ENCODE measurements at places on chromosomes 11 and 22.

DNA sequence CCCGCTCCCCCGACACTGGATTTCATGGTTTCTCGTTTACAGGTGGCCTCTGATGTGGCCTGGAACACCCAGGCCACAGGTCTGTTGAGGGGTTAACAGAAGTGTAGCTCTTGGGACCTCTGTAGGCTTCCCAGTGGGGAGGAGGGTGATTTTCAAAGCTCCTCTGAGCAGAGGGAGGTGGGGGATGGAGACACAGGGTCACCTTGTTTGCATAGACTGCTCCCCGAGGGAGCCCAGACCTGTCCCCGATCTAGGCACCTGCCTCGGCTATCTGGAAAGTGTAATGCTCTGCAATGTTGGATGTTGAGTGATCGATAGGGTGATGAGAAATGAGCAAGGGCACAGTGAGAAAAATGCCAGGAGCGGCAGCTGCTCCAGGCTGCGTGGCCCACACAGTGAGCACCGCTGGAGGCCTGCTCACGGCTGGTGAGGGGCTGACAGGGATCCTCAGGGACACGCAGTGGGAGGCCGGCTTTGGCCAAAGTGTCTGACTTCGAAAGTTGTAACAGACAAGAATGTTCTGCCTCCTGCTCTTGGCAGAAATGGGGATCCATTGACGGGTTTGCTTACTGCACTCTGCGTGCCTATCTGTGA lies 594.1 kb downstream of the BRD1 start:
- DNase-seq, result no peak

DNA sequence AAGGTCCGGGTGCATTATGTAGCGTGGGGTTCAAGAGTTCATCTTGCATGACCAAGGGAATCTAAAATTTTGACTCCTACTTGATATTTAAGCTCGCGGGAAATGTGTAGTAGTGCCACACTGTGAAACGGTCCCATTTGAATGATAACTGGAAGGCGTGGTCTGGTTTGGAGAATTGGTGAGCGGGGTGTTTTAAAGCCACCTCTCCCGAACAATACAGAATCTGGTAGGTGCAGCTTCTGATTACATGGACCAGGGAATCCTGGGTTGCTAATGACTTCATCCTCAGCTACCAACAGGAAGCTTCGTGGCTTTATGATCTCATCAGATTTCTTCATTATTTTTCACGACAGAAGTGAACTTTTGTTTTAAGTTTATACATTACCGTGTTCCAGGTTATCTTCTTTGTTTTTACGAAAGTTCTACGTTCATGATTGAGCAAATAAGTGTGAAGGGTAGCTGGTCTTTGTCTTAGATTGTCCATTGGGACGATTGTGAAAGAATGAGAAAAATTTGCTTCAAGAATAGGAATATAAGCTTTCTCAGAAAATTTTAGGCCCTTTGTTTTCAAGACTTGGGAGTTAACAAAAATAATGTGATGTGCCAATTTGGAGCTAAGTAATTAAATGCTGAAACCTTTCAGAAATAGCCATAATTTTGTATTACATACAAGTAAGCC lies 1.7 kb downstream of the QSER1 start:
- peak; percentile 90 for DNase-seq

DNA sequence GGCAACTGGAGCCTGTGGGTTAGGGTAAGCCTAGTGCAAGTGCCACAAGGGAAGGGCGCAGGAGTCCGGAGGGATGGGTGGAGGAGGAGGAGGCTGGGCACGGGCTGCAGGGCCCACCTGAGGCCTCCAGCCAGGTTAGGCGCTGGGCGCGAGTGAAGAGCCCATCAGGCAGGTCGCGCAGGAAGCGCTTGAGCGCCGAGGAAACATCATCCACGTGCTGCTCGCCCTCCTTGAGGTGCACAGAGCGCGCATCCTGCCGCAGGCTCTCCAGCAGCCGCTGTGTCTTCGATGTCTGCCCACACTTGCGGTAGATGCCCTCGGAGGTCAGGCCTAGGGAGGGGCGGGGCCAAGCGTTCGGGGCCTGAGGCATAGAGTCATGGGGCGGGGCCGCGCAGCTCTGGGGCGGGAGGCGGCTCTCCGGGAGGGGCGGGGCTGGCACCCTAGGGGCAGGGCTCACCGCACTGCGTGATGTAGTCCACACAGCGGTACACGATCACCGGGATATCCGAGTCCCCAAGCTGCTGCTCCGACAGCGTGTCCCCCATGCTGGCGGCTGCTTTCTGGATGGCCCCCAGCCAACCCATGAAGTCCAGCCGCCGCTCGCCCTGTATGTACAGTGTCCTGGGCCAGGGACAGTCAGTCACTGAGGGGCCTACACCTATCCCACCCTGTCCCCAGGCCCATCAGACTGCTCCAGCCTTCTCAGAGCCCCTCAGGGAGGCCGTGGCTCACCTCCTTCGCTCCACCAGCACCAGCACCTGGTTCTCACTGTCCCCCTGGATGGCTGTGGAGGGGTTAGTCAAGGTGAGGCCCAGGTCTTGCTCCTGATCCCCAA lies 22.9 kb upstream of the PDE2A start:
- DNase-seq, result peak; percentile 50

DNA sequence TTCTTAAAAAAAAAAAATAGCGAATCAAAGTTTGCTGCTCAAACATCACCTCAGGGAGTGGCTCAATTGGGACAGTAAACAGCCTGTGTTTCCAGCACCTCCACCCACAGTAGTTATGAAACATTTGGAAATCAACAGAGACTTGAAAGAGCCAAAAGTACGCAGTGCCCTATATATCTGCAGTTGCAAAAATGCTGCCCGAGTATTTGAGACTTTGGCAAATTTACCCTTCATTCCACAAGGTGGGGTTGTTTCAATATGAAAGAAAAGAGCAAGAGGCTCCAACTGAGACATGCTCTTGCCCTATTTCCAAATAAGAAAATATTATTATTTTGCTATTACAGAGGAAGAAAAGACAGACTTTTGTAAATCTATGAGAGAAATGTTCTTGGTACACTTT lies 851.1 kb upstream of the RAG2 start:
- peak; percentile 67 for DNase-seq

- no peak for DNase-seq
These were observed 34.1 kb downstream of the OTOG start for GRCh38 chr11:17581036-17581731.

DNA sequence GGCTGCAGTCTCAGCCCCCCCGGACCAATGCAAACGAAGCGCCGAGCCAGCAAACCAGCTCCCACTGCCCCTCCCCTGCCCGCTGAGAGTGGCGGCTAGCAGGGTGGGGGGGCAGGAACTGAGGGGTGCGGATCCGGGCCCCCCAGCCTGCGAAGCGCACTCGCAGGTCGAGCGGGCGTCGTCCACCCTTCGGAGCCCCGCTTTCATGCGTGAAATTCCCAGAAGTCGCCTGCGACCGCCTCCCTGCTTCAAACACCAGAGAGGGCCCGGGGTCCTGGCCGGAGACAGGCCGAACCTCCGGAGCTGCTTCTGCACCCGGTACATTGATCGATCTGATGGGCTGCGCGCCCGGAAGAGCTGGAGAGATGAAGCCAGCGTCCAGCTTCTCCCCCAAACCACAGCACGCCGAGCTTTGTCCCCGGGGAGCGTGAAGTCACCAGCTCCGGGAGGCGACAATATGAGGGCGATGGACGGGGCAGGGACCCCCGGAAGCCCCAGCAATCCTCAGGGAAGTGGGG lies 646 bp upstream of the PATZ1 start:
- DNase-seq, result peak; percentile 28

DNA sequence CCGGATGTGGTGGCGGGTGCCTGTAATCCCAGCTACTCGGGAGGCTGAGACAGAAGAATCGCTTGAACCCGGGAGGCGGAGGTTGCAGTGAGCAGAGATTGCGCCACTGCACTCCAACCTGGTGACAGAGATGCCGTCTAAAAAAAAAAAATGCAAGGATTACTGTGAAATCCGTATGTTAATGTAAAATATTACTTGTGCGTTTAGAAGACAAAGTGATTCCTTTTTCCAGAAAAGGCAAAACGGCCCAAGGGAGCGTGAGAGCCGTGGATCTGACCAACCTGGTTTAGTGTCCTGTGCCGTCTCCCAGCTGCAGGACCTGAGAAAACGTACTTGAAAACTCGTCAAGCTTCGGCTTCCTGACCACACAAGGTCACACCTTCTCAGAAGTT lies 905 bp downstream of the HDHD5 start:
- DNase-seq, result no peak

DNA sequence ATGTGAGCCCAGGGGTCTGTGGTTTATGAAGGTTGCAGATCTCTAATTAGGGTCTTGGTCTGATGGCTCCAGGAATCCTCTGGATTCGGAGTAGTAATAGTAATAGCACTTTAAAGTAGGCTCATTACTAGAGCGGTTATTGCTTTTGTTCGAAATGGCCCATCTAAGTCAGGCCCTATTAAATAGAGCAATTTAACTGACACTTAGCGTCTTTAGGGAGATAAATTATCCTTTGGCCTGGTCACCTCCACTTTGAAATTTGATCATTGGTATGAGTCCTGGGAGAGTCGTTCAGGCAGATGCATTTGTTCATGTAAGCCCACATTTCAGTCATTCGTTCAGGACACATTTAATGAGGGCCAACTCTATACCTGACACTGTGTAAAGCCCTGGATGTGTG lies 54.8 kb downstream of the LDLRAD3 start:
- no peak for DNase-seq

DNA sequence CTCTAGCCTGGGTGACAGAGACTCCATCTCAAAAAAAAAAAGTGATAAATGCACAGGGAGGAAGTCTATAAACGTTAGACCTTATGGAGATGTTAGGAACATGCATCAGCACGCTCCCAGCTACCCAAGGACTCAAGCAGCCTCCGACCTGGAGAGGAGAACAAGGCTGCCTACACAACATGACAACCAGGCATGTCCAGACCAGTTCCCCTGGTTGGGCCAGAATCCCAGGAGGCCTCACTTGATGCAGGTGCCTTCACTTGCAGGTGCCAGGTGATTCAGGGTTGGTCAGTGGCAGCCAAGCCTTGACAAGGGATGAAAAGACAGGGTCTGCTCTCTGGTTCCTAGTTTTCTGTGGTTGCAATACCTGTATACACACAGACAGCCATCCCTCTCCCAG lies 5.9 kb downstream of the RANGAP1 start:
- DNase-seq, result no peak

DNA sequence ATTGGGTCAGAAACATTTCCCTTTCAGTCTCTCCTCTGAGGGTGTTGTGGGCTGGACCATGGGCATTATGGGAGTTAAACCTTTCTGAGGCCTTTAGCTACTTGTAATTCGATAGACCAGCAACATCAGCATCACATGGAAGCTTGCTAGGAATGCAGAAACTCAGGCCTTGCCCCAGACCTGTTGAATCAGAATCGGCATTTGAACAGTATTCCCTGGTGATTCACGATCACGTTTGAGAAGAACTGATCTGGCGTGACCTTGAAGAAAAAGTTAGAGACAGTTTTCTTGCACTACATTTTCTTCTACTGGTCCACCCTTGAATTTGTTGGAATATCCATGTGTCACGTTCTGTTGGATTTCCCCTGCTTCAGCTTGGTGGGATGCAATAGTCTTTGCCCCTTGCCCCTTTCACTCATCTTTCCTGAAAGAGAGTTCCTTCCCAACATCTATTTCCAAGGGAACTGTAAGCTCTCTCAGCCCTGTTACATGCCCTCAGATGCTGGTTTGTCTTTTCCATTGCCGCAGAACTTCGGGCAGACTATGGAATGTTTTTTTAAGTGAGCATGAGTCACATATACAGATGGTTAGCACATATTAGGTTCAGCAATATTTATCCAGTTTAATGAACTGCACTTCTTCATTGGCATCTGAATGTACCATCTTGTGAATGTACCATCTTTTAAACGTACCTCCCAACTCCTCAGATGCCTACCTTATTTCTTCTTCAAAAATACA lies 23.9 kb downstream of the EHF start:
- DNase-seq, result peak; percentile 75
